ENCODE measurements at places on chromosomes 7 and 10.

GRCh38 chr10:86187499-86188239 is 178.9 kb downstream of the GRID1 start:
- DNase-seq, result no peak

DNA sequence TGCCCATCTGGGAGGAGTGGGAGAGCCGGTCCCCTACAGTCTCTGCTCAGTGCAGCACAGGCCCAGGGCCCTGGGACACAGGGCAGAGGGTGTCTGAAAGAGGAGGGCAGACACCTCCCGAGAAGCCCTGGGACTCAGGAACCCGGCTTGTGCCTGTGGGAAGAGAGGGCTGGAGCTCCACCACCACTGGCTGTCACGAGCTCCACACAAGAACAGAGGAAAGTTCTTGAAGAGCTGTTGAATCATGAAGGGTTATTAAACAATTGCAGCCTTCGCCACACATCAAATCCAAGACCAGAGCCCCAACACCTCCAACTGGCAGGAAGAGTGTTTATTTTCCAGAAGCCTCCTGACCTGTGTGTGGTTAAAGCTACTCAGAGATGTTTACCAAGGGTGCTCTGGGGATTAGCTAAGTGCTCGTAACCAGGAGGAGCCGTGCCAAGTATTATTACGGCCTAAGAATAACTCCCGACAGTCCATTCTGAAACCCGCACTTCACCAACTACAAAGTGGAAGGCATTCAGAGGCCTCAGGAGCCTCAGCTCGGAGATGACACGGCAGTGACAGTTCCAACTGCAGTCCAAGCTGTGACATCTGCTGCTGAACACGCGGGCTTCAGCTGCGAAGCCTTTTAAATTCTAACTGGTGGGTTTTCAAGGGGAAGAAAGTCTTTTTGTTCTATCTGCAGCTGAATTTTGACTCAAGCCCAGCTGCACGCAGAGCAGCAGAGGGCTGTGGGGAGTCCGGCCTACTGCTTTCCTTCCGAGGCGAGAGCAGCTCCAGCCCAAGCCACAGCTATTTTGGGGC is 75.1 kb downstream of the MAD1L1 start:
- no peak for DNase-seq

DNA sequence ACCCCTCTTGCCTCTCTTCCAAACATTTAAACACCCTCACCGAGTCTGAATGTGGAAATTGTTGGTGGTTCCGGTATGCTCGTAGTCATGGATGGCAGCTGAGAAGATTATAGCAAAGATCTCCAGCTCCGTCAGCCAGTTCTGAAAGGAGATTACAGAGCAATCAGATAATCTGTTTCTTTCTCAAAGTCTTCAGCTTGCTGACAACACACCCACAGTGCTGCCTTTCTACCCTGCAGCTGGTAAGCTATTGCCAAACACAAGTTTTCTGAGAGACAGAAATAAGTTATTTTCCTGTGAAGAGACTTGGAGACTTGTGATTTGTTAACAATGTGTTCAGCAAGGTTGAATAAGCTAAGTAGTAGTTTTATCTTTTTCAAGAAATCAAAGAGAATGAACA is 163.6 kb downstream of the PPP1R17 start:
- DNase-seq, result no peak

GRCh38 chr10:120802935-120803334 is 48.2 kb upstream of the WDR11 start:
- DNase-seq, result no peak

DNA sequence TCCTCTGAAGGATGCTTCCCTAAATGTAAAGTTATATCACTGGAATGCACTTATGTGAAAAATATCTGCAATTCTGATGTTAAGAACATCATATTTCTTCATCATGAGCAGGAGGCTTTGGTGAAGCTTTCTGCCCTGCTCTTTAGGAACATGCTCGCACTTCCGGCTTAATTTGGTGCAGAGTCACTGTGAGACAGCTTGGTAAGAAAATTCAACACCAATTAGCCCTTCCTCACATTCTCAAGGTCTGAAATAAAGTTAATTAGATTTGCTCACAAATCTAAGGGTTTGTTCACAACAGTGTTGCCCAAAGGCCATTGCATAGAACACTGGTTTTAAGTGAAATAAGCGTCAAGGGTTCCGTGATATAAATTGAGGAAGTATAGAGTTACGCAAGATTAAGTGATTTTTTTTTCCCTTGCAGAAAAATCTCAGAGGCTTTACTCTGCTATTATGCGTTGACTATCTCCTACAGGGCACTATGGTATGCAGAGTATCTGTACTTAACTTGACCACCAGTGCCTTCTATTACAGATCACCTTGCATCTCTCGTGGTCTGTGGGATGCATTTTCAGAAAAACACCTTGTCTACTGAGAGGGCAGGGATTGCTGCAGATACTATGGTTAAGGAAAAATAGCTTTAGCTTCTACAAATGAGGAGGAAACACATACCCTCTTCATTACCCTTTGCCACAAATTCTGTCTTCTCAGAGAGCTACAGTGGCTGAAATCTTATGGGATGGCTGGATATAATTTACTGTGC is 953.9 kb downstream of the TYW1 start:
- DNase-seq, result no peak

- DNase-seq, result no peak
These were observed 4.8 kb downstream of the FAM204A start for GRCh38 chr10:118337356-118337755.

DNA sequence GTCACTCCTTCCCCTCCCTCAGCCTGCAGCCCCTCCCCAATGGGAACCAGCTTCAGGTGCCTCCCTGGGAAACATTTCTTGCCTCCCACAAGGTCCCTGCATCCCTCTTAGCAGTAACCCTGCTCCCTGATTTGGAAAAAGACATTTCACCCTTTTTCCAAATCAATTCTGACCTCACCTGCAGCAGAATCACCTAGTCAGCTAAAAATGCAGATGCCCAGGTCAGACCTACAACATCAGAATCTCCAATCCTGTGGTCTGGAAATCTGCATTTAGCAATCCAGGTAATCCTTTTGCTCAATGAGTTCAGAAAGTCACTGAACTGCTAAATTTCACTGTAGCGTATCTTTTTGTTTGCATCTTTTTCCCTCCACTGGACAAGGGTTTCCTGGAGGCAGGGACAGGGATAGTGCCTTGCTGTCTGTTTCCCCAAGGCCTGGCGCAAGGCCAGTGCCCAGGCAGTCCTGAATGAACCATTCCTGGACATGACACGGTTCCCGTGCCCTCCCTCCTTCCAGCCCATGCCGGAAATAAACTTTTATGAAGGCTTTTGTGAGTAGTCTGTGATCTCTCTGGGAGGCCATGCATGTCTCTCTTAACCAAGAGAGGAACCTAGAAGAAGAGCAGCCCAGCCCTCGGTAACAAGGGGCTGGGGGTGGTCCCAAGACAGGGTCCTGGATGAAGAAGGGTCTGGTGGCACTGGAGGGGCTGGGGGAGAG is 44.0 kb downstream of the COL13A1 start:
- no peak for DNase-seq

DNA sequence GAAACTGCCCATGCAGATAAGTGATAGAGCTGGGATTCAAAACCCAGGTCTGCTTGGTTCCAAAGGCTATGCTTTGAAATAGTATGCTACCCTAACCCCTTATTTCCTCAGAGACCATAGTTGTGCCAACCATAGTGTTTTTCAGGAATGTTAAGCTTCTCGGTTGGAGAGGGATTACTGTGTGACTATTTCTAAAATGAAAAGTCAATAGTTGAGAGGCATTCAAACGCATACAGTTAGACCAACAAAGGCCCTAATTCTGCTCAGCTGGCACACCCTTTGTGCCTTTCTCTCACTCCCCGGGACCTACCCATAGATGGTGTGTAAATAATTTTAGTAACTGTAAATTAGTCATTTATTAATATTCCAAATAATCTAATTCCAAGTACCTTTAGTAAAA is 64.6 kb upstream of the RNF148 start:
- DNase-seq, result no peak

- DNase-seq, result peak; percentile 60
These were observed 65.0 kb upstream of the FGFR2 start for GRCh38 chr10:121662945-121663917.

DNA sequence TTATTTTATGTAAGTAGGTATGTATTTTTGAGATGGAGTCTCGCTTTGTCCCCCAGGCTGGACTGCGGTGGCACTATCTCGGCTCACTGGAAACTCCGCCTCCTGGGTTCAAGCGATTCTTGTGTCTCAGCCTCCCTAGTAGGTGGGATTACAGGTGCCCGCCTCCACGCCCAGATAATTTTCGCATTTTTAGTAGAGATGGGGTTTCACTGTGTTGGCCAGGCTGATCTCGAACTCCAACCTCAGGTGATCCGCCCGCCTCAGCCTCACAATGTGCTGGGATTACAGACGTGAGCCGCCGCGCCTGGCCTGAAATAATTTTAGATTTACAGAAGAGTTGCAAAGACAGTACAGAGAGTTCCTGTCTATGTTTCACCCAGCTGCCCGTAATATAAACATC is 37.5 kb downstream of the PFKFB3 start:
- DNase-seq, result no peak

DNA sequence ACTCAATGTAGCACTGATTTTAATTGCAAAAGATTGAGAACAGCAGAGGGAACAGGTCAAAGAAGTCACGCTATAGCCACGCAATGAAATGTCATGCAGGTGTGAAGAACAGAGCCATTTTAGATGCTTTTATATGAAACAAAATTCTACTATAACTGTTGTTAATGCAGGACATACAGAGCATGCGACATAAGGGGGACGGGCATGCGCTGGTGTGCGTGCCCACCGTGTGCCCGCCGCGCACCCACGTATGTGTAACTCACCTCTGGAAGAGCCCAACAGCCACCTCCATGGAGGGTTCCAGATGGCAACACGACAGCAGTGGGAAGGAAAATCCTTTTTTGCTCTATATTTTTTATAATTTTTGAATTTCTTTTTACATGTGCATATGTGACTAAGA is 410.0 kb upstream of the RNF32 start:
- no peak for DNase-seq

DNA sequence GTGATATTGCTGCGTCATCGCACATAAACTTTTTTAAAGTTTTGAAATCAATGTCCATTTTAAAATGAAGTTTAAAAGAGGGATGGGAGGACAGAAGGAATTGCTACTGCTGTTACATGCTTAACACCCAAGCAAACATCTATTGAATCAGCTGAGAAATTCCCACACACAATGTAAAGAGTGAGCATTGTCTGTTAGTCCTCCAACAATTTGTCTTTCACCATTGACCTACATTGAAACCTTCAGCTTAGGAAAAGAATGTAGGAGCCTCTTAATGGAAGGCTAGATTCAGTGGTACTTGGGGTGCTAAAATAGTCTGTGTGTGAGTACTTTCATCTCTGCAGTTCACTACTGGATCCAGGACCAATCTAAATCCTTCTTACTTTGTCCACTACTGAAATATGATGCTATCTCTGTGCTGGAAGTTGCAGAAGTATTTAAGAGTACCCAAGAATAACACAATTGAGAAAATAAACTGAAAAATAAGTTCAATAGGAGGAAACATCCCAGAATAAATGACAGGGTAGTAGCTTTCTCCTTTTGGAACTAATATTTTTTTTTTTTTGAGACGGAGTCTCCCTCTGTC is 23.8 kb upstream of the FBXW4 start:
- no peak for DNase-seq

DNA sequence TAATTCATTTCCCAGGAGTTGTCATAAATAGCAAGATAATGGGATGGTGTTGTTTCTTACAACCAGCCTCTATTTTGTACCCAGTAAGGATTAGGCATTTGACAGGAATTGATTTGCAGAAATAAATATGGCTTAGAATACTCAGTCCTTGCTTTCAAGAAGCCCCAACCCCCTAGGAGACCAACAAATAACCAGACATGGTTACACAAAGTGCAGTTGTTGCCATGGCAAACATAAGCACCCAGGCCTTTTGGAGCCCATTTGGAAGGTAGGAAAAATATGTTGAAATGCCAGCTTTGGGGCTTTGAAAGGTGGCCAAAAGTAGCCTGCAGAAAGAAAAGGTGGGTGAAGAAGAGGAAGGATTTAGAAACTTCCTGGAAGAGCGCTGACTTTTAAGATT is 397.5 kb downstream of the CDC14C start:
- no peak for DNase-seq

DNA sequence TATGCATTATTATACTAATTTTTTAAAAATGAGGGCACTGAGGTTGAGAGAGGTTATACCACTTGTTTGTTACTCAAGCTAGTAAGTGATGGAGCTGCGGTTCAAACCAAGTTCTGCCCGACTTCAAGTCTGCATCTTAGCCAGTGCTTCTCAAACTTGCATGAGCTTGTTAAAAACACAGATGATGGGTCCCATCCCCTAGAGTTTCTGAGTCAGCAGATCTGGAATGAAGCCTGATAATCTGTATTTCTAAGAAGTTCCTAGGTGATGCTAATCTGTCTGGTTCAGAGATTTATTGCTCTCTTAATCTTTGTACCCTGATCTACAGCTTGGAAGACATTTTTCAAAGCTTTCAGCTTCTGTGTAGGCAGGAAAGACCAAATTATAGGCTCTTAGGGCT is 67.7 kb upstream of the CC2D2B start:
- DNase-seq, result no peak

- peak; percentile 77 for DNase-seq
These were observed 32.2 kb downstream of the FOXL3 start for GRCh38 chr7:322111-322671.

- no peak for DNase-seq
These were observed 682.8 kb downstream of the MAGI2 start for GRCh38 chr7:78770422-78771410.

DNA sequence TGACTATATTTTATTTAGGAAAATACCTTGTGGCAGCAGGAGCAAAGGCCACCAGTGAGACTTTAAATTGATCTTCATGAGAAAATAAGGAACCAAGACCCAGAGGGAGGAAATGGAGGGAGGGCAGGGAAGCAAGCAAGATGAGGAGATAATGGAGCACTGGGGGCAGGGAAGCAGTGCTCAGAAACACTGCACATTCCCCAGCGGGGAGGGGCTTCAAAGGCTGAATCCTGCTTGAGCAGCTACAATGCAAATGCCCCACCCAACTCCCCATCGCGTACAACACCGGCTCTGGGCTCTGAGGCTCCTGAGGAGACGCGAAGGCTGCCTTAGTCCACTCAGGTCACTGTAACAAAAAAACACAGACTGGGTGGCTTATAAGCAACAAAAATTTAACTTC is 503.8 kb downstream of the GRID1 start:
- peak; percentile 16 for DNase-seq

GRCh38 chr10:102652170-102652916 is 8.1 kb downstream of the TRIM8 start:
- DNase-seq, result no peak

DNA sequence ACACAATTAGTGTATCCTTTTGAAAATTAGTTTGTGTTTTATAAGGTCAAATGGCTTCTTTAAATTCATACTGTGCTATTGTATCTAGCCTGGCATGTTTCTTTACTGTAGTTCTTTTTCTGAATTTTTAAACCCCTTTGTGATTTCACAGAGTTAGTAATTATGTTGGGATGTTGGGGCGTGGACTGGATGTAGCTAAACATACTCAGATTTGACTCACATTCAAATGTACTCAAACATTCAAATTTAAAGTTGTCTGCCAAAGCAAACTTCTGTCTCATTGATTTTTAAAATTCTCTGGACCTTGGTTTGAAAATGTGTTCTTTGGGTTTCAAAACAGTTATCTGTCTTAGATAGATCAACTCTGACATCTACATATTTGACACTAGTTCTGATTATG is 7.2 kb upstream of the NRP1 start:
- DNase-seq, result no peak

Data from Caco-2 (cell line).